ENCODE measurements at places on chromosomes 6 and 20. TPM values are rescaled to one million over a fixed set of nuclear protein-coding genes. Genes with fewer than 3 reads are reported as not detected.

The RNF182 gene
- 3.9 TPM for total RNA-seq

The KLHDC3 gene
- 84.1 TPM for total RNA-seq

The SPATA25 gene
- 0.15 TPM for total RNA-seq

The SLC2A10 gene
- 21.4 TPM for total RNA-seq

The PROKR2 gene
- total RNA-seq, result not detected

The ELOVL2 gene
- under 0.01 TPM for total RNA-seq

The WFDC10B gene
- total RNA-seq, result not detected

The KIF25 gene
- 0.15 TPM for total RNA-seq

The BPIFB4 gene
- not detected for total RNA-seq

The MUCL3 gene
- total RNA-seq, result not detected

The OR12D1 gene
- total RNA-seq, result not detected

The ROS1 gene
- 0.17 TPM for total RNA-seq

The FOXO3 gene
- total RNA-seq, result 33.7 TPM

The CYP39A1 gene
- total RNA-seq, result 1.0 TPM

The DHX16 gene
- 29.6 TPM for total RNA-seq

The MOG gene
- total RNA-seq, result not detected

The CALHM4 gene
- not detected for total RNA-seq

The MYBL2 gene
- 54.1 TPM for total RNA-seq

The IL17A gene
- not detected for total RNA-seq

The MATN4 gene
- not detected for total RNA-seq

The GNL1 gene
- 28.7 TPM for total RNA-seq

The HCK gene
- total RNA-seq, result not detected

The RHAG gene
- not detected for total RNA-seq

The SLC26A8 gene
- total RNA-seq, result not detected

The SEL1L2 gene
- not detected for total RNA-seq

The ZSCAN16 gene
- total RNA-seq, result 1.7 TPM

The FAM209B gene
- not detected for total RNA-seq

The ZC2HC1B gene
- not detected for total RNA-seq

The MCHR2 gene
- not detected for total RNA-seq

The EDN3 gene
- total RNA-seq, result not detected

The OR2H2 gene
- not detected for total RNA-seq

The LGSN gene
- total RNA-seq, result not detected

The C20orf202 gene
- total RNA-seq, result not detected

The POM121L2 gene
- total RNA-seq, result not detected

The RRAGD gene
- under 0.01 TPM for total RNA-seq

The FUT9 gene
- not detected for total RNA-seq

The ADTRP gene
- 0.17 TPM for total RNA-seq

The PDSS2 gene
- 11.3 TPM for total RNA-seq

The DOP1A gene
- 7.2 TPM for total RNA-seq

The REM1 gene
- total RNA-seq, result not detected

The PAX1 gene
- not detected for total RNA-seq

The TGIF2 gene
- total RNA-seq, result 9.1 TPM

The PKIB gene
- total RNA-seq, result 0.59 TPM

The IPCEF1 gene
- total RNA-seq, result not detected

The PAK5 gene
- under 0.01 TPM for total RNA-seq

The MLIP gene
- 0.59 TPM for total RNA-seq

The CTAGE9 gene
- under 0.01 TPM for total RNA-seq

The FLRT3 gene
- total RNA-seq, result 1.5 TPM

The HLA-DMA gene
- 2.7 TPM for total RNA-seq

The MOXD1 gene
- 13.8 TPM for total RNA-seq

The RSPO3 gene
- not detected for total RNA-seq

The WFDC5 gene
- total RNA-seq, result not detected

The ISM1 gene
- 0.15 TPM for total RNA-seq

The LRRC73 gene
- total RNA-seq, result under 0.01 TPM

The GGTLC1 gene
- total RNA-seq, result not detected

The ABRACL gene
- 38.5 TPM for total RNA-seq

The PFDN4 gene
- 93.5 TPM for total RNA-seq
